Erythroblast (primary cell): ENCODE measurements at places on chromosomes 6 and 20.

- DNase-seq: no peak
Observed at GRCh38 chr6:78629154-78629721, 238.1 kb upstream of the IRAK1BP1 start.

- DNase-seq: no peak
Observed at GRCh38 chr6:6570929-6571671, 17.4 kb upstream of the LY86 start.

GRCh38 chr6:107991772-107992550 is 34.0 kb upstream of the SEC63 start:
- no peak for DNase-seq

- DNase-seq: no peak
Observed at GRCh38 chr6:161138543-161139303, 135.1 kb downstream of the AGPAT4 start.

DNA sequence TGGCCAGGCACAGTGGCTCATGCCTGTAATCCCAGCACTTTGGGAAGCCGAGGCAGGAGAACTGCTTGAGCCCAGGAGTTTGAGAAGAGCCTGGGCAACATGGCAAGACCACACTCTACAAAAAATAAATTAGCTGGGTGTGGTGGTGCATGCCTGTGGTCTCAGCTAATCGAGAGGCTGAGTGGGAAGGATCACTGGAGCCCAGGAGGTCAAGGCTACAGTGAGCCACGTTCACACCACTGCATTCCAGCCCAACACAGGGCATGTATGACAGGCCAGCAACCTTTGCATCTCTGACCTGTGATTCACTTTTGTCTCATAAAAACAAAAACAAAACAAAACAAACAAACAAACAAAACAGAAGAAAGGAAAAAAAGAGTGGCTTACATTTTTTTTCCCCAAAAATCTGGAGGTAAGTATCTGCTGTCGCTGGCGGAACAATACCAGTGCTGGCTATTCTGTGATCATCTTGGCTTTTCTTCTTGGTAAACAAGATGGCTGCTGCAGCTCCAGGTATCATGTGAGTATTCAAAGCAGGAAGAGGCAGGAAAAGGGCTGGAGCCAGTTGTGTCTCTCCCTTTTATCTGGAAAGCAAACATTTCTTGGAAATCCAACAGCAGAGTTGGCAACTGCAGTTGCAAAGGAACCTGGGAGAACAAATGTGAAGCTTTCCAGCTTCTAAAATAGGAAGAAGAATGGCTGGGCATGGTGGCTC is 40.4 kb upstream of the ZMYND8 start:
- no peak for DNase-seq

GRCh38 chr20:57504411-57504810 is 20.5 kb downstream of the CTCFL start:
- DNase-seq: no peak

DNA sequence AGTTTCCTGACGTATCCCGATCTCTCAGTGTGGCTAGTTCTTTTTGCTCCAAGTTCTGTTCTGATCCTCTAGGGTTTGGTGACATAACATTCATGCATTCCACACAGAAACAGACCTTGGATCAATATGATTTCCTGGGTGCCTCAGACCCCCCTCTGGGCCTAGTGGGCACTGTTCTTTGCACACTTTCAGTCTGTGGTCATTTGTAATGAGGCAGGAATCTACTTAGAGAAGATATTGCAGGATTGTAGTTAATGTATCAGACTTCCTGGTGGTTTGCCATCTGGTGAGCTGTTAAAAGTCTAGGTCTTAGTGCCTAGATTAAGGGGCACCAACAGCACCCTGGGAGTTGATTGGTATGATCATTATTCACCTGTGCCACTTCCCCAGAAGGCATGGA is 7.5 kb downstream of the BEND6 start:
- DNase-seq: no peak

DNA sequence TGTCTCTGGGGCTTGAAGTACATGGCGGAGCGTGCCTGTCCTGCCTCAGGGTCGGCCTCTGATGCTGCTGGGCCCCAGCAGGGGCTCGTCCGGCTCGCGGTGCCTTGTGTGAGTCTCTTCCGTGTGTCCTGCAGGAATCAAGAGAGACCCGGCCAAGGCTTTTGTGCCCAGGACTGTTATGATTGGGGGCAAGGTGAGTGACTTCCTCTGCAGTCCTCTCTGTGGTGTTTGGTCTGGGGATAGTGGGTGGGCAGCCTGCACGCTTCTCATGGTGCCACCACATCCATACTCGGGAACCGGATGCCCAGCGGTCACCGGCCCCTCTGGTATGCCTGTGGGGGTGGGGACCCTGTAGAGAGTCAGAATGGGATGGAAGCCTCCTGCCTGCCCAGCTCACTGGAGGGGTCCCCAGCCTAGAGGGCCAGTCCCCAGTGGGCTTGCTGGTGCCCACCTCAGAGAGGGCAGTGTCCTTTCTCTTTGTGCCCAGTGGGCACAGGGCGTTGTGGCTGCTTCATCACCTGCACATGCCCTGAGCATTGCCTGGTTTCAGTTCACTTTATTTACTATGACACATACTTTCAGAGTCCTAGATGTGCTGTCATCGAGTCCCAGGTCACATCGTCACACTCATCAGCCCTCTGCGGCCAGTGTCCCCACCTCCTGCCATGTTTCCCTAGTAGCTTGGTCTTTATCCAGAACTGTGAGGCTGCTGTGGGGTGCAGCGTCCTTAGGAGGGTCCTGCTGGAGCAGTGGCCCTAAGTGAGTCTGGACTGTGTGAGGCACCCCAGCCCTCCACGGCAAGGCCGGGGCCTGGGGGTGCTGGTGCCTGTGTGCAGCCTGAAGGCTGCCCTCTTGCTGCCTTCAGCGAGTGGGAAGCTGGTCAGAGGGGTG is 40.7 kb downstream of the PYGB start:
- DNase-seq: no peak

DNA sequence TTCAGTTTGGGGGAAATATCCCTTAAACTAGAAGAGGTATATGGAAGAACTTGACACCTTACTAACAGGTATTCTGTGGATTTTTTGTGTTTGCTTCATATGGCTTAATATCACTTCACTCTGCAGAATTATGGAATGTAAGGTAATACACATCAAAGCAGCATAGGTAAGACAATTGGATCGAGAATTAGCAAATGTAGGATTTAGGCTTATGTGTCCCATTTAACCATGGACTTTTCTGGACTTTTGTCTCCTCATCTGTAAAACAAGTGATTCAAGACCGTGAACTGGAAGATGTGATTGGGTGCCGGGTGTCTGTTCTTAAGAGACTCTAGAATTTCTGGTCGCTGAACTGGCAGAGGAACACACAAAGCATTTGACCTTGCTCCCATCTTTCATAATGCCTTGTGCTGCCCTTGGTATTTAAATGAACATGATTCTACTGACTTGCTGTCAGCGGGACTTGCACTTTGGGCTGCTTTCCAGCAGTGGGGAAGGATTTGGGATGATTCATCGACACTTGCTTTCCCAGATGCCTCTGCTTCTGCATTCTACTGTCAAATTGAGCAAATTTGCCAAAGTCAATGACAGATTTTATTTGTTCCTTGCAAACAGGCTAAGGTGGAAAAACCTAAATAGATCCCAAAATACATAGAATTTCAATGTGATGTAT is 199.8 kb downstream of the PLCB1 start:
- DNase-seq: no peak

- no peak for DNase-seq
Observed at GRCh38 chr6:120871416-120872261, 462.6 kb downstream of the TBC1D32 start.

DNA sequence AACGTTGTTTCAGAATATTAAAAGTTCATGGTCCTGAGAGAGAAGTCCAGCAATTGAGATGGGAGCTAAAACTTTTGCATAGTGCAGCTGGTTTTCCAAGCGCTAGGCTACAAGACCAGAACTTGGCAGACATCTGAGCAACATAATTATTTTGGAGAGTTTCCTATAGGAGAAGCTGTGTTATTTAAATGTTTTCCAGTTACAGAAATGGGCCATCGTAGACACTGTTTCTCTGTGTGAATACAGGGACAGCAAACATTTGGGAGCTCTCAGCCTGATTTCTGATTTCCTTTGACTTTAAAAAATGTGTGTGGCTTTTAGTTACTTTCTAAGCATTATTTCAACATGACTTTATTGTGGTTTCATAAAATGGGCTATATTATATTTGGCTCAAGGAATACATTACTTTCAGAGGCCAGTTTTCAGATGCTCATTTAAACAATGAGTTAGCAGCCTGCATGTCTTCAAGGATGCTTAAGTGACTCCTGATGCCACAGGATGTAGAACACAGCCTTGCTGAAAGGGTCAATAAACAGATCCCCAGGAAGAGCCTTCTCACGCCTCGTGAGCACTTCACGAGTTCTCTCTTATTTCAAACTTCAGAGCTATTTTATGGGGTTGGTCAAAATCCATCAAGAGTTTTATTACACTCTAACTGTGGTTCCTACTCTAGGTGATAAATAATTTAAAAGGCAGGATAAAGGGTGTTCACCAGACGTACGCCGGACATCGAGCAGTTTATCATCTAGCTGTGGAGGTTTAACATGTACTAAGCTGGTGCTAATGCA is 193.8 kb downstream of the SMOC2 start:
- no peak for DNase-seq

- DNase-seq: peak; percentile 48
Observed at GRCh38 chr6:52285177-52286068, 881 bp upstream of the MCM3 start.

DNA sequence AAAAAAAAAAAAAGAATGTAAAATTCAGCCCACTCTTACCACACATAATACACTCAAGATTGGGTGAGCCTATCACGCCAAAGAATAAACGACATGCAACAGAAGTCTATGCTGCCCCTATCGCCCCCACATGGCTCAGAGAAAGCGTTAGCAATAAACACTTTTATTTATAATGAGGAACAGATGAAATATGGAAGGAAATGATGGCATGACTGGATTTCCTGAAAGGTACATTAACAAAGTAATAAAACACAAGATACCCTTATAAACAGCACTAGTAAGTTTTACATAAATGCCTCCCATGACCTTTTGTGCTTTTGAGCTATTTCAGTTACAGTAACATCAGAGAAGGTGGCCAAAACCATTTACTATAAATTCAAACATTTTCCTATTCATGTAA is 71.4 kb upstream of the SCAF8 start:
- DNase-seq: peak; percentile 8

DNA sequence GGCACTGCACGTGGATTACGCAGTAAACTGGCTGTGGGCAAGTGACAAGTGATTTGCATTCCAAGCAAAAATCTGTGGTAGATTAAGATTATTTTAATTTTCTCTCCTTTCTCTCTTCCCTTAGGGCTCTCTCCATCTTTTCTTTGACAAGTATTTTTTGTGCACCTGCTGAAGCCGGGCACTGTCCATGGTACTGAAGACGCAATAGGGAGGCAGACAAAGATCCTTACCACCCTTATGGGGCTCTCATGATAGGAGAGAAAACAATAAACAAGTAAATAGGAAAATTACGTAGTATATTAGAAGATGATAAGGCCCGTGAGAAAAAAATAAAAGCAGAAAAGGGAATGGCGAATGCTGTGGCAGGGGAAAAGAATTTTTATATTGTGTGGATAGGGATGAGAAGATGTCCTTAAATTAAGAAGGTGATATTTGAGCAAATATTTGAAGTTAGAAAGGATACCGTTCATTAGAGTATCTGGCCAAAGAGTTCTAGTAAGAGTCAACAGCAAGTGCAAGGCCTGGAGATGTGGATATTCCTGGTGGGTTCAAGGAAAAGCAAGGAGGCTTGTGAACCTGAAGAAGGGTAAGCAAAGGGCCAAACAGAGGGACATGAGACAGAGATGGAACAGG is 146.0 kb downstream of the LAMP5 start:
- peak; percentile 2 for DNase-seq

GRCh38 chr6:167919349-167919748 is 78.1 kb upstream of the KIF25 start:
- DNase-seq: no peak

- no peak for DNase-seq
Observed at GRCh38 chr20:60352596-60352995, 394.4 kb downstream of the CDH26 start.

- no peak for DNase-seq
Observed at GRCh38 chr6:38119516-38119915, 300.0 kb downstream of the ZFAND3 start.

GRCh38 chr6:117607511-117607910 is 5.2 kb upstream of the GOPC start:
- no peak for DNase-seq
